ENCODE measurements at places on chromosomes 6 and 20.

- no peak for DNase-seq
These were observed 71.4 kb upstream of the CST7 start for GRCh38 chr20:24877652-24878051.

DNA sequence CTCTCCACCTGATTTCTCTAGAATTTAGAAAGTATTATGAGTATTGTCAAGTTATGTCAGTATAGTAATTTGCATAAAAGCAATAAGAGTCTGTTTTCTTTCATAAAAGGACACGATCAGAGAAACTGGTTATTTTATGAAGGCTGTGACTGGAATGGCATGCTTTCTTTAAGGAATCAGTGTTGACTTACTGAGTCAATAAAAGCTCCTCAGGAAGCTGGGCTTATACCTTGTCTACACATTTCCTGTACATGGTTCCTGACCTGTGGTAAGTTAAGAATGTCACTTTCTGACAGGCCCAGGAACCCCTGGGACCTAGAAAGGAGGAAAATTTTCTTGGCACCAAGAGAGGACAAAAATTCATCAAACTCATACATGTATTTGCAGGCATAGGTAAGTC, 1224.0 kb upstream of the ADGRB3 start:
- DNase-seq, result no peak

DNA sequence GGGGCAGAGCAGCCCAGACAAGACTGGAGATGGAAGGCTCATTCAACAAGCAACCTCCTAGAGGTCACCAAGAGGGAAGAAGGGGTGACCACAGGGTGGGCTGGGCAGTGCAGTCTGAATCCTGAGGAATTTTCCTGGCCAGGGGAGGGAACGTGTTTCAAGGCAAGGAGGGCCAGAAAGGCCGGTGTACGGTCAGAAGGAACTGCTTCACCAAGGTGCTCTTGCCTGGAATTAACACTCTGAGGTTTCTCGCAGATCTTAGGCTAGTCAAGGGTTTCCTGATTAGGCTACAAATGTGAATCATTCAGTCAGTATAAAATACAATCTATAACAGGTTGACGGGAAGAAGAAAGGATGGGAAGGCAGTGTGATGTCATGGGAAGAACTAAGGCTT, 199.3 kb downstream of the LRFN2 start:
- no peak for DNase-seq

DNA sequence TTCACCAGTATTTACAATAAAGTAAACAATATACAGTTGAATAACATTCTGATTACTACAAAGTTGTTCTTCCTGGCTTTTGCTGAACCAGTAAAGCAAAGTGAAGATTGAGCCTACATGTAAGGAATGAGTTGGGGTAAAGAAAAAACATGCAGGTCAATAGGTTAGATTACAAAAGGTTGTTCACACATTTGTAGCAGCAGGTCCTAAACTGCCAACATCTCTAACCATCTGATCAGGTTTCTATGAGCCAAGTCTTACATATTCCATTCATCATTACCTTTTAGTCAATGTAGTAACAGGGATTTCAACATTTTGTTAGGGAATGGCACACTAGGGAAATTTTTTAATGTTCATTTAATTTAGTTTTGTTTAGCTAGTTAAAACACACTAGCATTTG, 9.3 kb upstream of the CALHM6 start:
- DNase-seq, result no peak

GRCh38 chr20:32354592-32355416, 3.3 kb upstream of the ASXL1 start:
- DNase-seq, result no peak

- no peak for DNase-seq
These were observed 189.9 kb upstream of the GMDS start for GRCh38 chr6:2435323-2435722.

DNA sequence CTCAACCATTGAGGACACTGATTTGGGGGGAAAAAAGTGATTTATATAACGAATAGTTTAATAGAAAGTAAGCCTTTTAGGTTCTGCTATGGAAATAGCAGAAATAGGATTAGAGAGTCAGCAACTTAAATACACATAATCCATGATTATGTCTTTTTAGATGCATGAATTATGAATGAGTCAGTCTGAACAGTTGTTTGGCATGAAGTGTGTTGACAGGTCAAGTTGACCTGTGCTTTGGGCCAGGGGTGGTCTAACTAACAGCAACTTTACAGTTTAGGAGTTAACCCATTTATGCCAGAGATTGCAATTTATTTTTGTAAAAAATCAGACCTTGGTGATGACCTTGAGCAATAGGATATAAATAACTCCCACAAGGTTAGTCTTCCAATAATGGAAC, 191.3 kb downstream of the MTFR2 start:
- no peak for DNase-seq

GRCh38 chr6:160028487-160029275, 59.8 kb downstream of the IGF2R start:
- no peak for DNase-seq

GRCh38 chr6:42017021-42017643, 33.2 kb upstream of the TAF8 start:
- DNase-seq, result no peak

DNA sequence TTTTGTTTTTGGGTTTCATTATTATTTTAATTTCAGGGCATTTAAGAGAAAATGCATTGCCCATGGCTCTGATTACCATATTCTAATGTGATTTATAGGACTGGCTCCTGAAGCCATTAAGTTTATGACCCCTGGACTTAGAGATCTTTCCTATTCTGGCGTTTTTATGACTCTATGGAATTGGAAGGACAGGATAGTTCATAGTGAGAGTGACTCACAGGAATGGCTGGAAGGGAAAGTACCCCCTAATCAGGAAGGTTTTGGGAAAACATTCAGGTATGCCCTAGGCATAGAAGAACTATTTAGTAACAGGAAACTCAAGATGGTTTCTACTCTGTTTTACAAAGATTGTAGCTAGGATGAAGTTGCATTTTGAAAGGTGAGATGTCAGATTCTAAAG, 108.6 kb upstream of the SLC2A12 start:
- no peak for DNase-seq

DNA sequence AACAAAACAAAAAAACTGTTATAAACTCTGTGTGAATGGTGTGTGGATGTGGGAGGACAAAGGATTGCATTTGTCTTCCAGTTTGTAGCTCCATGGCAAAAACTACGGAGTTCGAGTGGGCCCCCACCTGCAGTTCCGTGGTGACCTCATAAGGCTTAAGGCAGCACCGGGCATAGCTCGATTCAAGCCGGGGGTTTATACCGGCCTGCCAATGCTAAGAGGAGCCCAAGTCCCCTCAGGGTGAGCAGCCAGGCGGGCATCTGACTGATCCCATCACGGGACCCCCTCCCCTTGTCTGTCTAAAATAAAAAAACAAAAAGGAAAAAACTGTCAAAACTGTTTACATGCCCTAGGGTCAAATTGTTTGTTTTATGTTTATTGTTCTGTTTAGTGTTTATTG, 463.2 kb upstream of the HTR1E start:
- DNase-seq, result no peak

DNA sequence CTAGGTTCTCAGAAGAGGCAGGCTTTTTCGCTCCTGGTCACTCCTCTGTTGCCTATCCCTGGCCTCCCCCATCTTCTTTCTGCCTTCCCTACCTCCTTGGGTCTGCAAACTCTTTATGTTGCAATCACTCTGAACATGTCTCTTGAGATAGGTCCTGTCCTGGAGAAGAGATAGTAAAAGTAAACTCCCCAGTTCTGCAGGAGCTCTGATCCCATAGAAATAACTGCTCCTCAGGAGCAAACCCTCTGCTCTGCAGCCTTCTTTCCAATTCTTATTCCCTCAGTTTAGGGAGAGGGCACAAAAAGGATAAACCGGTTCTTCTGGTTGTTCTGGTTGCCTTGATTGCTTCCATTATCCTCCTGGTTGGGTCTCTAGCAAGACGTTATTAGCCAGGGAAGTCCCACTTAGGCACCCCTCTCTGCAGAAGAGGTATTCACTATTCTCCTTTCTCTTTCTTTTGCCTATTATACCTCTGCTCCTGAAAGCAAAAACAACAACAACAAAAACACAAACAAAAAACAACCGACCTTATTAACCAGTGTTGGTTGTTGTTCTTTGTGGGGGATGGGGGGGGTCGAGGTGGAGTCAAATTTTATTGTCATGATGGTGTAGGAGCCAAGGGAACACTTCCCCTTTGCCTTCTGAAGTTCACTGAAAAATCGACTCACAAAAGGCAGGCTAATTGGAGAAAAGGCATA, 973 bp downstream of the TRIM38 start:
- no peak for DNase-seq

DNA sequence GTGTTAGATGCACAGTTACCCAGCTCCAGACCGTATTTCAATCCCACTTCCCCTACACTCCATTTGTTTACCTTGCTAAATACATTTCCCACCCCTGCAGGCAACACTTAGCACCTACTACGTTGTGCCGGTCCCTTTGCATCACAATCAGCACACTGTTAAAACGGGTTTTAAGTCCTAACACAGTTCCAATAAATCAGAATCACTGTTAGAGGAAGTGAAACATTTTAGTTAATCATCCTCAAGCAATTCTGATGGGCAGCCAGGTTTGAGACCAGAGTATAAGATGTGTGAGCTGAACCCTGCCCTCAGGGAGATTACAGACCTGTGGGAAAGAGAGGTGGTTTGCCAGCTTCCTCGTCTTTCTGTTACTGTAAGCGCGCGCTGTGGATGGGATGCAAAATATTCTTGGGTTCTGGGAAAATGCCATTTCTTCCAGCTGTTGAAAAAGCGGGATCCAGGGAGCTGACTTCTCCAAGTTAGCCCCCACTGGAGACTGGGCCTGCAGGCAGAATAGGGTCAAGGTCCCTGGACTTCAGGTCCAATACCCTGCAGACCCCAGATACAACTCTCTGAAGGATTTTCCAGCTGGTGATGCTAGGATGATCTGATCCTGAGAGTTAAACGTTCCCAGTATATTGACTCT, 3.1 kb downstream of the ZCCHC3 start:
- no peak for DNase-seq

DNA sequence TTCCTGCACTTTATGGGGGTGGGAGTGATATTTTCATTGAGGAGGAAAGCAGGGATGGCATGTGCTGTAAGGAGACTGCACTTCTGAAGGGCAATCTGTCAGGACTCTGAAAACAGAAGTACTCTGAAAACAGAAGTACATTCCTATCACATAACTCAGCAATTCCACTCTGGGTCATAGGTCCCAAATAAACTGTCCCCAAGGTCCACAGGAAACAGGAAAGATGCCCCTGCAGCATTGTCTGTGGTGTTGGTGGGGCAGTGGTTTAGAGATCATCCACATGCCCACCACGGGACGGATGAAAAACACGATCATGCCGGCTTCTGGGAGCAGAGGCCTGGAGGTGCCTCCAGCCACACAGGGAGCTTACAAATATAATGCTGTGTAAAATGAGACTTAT, 150.3 kb downstream of the OTOR start:
- DNase-seq, result no peak

GRCh38 chr6:111975466-111975865, 78.4 kb upstream of the CCN6 start:
- DNase-seq, result no peak

DNA sequence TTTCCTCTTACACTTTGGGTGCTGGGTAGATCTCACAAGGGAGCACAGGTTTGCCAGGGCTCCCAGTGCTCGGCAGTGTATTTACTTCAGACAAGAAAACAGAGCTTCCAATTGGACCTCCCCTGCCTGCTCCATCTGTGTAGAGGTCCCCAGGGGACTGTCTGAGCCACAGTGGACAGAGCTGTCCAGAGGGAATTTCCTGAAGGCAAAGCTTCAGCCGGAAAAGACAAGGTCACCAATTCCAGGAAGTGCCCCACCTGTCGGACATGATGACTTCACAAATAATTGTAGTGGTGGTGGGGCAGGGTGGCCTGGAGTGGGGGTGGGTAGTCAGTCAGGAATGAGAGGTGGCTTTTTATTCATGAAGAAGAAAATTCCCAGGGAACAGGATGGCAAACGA, 18.6 kb downstream of the ADGRF5 start:
- no peak for DNase-seq

DNA sequence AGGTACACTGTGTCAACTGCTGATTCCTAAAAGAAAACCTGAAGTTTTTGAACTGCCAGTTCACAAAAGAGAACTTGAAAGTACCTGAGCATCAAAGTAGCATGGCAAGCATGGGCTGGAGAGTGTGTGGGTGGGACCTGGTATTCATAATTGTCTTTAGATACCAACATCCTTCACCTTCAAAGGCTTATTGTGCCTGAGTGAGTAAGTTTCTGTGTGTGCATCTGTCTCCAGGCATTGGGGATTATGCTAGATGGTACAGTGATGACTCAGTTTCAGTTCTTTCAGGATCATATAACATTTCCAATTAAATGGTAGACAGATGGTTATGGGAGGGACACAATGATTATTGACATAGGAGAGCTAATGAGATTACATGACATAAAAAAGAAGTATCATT, 238.5 kb downstream of the ZFAND3 start:
- DNase-seq, result no peak

- no peak for DNase-seq
These were observed 4.1 kb downstream of the PRR18 start for GRCh38 chr6:166304106-166304505.

GRCh38 chr6:131784561-131784960, 23.3 kb upstream of the ENPP1 start:
- no peak for DNase-seq

- DNase-seq, result no peak
These were observed 100.7 kb upstream of the GMDS start for GRCh38 chr6:2346078-2346477.

GRCh38 chr6:124961777-124962638, at the start of gene RNF217:
TSS of gene RNF217 (plus strand) at chr6:124962437. CDS start at chr6:124962545, 108 bp downstream.
- no peak for DNase-seq

DNA sequence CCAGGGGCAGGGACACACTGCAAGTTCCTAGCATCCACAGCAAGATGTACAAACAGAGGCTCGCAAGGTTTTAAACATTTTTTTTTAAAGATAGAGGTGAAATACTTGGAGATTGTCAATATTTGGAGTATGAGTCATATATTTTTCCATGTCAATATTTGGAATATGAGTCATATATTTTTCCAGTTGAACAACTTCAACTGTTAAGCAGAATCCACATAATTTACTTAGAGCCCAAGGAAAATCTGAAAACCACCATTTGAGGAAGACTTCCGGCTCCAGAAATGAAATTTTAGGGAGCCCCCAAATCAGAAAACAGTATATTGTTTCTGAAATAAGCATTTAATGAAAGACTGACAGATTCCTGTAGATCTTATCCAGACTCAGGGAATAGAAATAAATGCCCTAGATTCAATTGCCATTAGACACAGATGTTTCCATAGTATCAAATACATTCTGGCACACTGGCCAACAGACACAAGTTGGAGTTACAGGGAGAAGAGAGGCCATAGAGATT, 51.6 kb upstream of the FAM184A start:
- no peak for DNase-seq
